ENCODE measurements at places on chromosomes 16 and 17. TPM values are rescaled to one million over a fixed set of nuclear protein-coding genes. Genes with fewer than 3 reads are reported as not detected.

Gene ANKRD40CL
- not detected for total RNA-seq

DNA sequence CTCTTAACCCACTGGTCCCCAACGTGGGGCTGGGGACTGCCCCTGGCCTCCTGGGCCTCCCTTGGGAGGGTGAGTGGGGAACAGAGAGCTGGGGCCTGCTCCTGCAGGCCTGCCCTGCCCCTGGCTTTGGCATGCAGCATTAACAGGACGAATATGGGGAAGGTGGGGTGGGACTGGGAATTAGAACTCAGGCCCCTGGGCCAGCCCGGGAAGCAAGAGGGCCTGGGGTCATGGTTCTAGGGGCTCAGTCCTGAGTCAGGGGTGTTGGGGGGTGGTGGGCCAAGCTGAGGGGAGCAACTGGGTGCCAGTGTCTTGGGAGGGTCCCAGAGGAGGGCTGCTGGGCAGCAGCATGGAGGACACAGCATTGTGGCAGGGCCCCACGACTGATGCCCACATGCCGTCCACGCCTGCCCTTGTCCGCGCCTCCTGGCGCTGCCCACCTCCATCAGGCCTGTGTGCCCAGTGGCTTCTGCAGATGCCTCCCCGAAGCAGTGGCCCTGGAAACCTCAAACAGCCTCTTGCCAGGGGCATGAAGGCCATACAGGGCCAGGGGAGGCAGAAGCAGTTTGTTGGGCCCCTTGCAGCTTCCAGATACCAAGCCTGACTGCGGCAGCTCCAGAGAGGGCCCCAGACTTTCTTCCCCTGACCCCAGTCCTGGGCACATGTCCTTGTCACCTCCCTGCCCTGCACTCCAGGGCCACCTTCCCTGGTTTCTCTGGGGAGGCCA is 4.8 kb downstream of the MAP2K3 start:
- no peak for DNase-seq

GRCh38 chr16:86664522-86665318 is 86.4 kb downstream of the FOXL1 start:
- DNase-seq = peak; percentile 98

Gene ZSCAN10
- total RNA-seq = not detected

Gene ABAT
- 4.4 TPM for total RNA-seq

GRCh38 chr16:10138881-10139280 is 43.3 kb downstream of the GRIN2A start:
- DNase-seq = no peak

- no peak for DNase-seq
Observed at GRCh38 chr16:87236516-87237115, 80.6 kb downstream of the C16orf95 start.

- DNase-seq = peak; percentile 82
Observed at GRCh38 chr16:58021661-58022551, 3.6 kb upstream of the MMP15 start.

DNA sequence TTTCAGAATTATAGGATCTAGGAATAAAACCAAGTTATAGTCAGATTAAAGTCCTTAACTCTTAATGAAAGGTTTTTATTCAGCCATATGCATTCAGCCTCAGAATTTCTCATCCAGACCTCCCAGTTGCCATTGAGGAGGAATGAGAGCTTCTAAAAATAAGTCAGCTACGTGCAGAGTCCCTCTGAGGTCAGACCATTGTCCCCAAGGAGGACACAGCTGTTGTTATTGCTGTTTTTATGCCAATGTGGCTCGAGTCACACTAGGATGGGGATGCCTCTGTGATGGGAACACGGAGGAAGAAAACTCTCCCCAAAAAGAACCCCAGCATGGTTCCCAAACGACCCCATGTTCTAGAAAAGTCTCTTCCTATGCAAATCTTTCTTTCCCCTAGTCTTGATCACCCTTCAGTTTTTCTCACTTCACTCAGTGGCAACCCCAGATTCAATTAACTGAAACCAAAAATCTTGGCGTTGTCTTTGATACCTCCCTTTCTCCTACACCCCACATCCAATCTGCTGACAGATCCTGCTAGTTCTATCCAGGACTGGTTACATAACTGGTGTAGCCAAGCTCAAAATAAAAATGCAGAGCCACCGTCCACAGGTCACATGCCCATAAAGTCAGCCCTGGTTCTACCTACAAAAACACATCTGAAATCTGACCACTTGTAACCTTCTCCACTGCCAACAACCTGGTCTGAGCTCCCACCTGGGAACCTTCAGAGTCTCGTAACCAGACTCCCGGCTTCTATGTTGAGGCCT is 138.2 kb upstream of the ERCC4 start:
- DNase-seq = no peak

- no peak for DNase-seq
Observed at GRCh38 chr17:8480011-8480976, 44.6 kb downstream of the NDEL1 start.

All from IMR-90 (cell line).